Bone marrow (tissue), 2 donors: ENCODE measurements at places on chromosomes 7 and 10.

DNA sequence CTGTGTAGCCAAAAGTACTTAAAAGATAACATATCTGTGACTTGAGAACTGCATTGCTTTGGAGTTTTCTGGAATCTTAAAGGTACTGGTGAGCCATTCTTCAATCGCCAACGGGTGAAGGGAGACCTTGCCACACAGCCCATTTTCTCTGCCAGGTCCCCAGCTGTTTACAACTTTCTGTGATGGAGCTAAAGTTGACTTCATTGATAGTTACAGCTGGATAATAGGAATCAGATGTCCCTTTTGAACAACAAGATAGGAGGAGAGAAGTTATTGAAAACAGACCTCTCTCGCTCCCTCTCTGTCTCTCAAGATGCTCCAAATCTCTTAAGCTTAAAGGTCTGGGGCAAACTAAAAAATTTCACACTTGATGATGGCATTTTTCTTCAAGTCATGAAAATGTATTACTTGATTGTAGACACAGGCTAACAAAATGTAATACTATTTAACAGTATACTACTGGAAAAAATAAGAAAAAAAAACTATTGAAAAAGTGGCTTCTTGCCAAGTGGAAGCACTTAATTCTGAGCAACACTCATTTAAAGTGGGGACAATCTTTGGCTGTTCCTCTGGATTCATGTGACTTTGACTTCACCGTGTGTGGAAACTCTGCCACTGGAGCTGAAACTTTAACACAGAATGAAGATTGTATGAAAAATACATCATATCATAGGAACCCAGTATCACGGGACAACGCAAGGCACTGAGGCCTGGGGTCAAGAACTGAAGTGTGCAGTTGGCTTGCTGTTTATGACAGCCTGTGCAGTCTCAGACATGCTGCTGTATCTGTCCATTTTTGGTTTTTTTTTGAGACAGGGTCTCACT is 78.4 kb upstream of the AFAP1L2 start:
- no peak for DNase-seq

DNA sequence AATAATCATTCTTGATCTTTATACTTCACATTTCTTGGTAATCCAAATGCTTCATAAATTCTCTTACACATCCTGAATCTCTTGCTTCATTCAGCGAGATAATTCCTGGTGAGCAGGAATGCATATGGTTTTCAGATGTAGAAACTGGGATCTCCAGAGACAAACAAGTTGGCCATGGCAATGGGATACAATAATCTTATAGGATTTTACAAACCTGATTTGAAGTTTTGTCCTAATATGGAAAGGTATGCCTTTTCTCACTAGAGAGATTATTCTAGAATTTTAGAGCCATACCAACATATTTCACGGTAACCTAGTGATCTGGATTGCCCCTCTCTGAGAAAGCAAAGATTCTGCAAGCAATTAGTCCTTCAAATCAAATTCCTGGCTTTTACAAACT is 13.1 kb upstream of the TRDMT1 start:
- no peak for DNase-seq

GRCh38 chr10:60645980-60646379 is 132.3 kb upstream of the CDK1 start:
- no peak for DNase-seq

DNA sequence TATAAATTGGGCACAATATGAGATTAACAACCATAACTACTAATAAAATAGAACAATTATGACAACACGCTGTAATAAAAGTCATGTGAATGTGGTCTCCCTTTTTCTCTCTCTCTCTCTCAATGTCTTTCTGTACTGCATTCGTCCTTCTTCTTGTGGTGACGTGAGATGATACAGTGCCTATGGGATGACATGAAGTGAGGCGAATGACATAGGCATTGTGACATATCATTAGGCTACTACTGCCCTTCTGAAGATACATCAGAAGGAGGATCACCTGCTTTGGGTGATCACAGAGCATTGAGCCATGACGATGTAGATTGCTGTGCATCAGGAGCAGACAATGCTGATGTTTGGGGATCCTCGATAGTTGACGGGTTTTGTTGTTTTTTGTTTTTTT is 171.6 kb downstream of the HERPUD2 start:
- DNase-seq = no peak

GRCh38 chr10:77245953-77246352 is 391.7 kb downstream of the KCNMA1 start:
- DNase-seq = no peak
